CMK (cell line): ENCODE measurements at places on chromosomes 6 and 20.
A peak's percentile ranks its signal among the peaks of the same experiment; 100 is the strongest.

GRCh38 chr6:129672341-129672682 lies 37.7 kb downstream of the ARHGAP18 start:
- DNase-seq: no peak

DNA sequence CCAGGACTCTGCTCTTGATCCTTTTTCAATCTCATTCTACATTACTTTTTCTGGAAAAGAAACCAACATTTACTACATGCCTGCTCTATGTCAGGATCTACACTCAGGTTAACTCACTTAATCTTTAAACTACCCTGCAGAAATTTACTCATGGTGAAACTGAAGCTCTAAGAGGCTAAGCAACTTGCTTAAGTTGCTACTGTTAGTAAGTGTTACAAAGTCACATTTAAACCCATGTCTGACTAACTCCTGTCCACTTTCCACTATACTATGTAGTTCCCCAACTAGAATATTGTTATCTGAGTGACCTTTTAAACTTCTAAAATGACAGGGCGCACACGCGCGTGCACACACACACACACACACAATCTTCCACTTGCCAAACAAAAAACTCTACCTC lies 5.0 kb downstream of the CEP162 start:
- DNase-seq: no peak

- no peak for DNase-seq
Measured at GRCh38 chr6:155330922-155331321, 16.6 kb upstream of the TFB1M start.

DNA sequence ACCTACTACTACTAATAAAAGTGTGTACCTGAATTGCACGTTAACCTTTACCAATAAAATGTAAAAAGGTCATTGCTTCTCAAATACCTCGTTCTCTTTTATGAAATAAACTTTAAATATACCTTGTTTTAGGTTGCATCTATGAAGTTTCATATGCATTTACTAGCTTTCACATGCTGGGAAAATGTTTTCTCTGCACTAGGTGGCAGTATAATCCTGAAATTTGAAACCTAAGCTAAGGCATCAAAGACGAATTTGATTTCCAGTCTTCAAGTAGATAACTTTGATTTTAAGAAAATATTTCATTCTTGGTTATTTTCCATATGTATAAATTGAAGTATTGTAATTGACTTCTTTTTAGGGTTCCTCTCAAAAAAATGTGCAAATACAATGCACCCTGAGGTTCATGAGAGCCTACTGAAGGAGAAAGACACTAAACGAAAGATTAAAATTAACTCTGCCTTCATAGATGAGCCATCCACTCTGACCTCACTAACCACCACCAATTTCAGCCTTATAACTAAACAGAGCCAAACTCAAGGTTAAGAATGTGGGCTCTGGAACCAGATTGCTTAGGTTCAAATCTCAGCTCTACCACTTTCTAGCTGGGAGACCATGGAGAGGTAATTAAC lies 7.3 kb upstream of the COL9A1 start:
- no peak for DNase-seq

GRCh38 chr6:135994857-135995544 lies 143.5 kb downstream of the PDE7B start:
- DNase-seq: no peak

- DNase-seq: no peak
Measured at GRCh38 chr6:42963179-42963854, 2.8 kb downstream of the GNMT start.

DNA sequence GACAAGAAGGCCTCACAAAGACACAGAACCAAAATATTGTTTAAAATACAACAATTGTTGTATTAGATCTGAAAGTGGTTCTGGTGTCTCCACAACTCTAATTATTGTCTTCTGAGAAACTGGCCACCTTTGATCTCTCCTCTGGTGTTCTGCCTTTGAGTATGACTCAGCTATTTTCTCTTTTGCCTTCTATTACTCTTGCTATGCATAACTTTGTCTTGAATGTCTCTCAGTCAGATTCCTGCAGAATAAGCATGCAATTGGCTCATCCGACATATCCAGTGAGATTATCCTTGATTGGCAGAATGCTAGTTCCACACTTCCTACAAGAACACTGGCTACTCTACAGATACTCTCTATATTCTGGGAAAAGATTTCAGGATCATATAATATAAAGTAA lies 14.3 kb upstream of the EPM2A start:
- DNase-seq: no peak

DNA sequence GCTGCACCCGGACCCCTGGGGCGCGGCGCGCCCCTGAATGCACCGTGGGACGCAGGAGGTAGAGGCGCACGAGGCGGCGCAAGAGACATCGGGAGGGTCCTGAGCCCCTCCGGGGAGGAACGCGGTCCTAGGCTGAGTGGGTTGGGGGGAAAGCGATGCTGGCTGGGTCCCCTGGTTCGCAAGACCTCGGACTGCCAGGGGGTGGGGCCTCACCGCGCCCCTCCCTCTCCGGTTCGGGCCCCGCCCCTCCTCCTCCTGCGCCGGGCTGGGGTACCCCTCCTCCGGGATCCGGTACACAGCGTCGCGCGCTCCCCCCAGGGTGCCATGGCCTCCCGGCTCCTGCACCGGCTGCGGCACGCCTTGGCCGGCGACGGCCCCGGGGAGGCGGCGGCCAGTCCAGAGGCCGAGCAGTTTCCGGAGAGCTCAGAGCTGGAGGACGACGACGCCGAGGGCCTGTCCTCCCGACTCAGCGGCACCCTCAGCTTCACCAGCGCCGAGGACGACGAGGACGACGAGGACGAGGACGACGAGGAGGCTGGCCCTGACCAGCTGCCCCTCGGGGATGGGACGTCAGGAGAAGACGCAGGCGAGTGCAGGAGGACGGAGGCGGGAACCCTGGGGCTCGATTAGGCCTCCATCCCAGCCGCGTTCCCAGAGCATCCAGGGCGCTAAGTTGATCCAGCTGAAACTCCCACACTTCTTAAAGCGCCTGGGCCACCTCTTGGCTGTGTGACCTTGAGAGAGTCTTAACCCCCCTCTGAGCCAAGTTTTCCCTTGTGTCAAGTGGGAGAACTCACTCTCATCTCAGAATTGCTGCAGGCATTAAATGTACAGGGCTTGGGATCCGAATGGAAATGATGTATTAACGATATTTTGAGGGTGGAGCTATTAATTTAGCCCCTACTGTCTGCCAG lies 541 bp downstream of the SNX21 start:
- no peak for DNase-seq

DNA sequence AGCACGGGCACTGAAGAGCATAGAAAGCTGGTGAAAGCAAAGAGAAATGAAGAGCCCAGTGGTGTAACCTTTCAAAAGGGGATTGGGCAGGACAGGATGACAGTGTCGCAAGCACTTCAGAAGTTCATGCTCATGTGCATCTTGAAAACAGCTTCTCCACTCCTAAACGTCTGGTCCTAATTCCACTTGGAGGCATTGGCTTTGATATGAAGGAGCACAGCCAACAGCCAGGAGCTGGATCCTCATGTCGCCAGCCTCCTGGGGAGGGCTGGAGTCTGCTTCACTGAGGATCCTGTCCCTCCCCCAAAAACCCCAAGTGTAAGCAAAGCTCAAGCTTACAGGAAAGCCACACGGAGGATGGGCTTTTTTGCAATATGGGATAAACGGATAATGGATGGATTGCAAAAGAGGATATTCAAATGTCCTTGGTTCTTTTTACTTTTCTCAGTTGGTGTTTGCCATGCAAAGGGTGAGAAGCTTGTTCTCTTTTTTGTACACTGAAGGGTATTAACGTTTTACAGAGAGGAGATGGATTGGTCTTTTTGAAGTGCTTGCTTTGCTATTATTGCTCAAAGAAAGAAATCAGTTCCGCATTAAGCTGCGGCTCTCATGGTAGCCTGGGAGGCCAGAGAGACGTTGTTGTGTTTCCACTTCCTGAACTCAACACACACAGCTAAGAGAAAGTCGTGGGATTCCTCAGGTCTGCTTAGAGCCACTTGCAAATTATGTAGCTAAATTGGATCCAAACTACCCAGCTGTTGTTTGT lies 92.2 kb downstream of the SIM1 start:
- no peak for DNase-seq

GRCh38 chr6:39818695-39819094 lies 26.5 kb downstream of the DAAM2 start:
- DNase-seq: no peak

DNA sequence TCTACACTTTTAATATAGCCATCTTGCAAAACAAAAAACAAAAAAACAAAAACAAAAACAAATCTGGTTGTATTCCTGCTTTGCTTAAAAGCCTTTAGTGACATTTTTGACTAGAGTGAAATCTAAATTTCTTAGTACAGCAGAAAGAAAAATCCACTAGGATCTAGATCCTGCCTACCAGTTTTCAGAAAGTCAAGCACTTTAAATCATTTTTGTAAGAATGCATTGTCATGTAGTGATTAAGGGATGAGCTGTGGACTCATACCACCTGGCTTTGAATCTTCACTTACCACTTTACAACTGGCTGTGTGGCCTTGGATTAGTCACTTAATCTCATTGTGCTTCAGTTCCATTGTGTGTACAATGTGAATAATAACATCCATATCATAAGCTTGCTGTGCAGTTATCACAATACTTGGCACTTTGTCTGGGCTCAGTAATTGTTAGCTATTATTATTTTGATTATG lies 4.0 kb downstream of the MKKS start:
- no peak for DNase-seq

DNA sequence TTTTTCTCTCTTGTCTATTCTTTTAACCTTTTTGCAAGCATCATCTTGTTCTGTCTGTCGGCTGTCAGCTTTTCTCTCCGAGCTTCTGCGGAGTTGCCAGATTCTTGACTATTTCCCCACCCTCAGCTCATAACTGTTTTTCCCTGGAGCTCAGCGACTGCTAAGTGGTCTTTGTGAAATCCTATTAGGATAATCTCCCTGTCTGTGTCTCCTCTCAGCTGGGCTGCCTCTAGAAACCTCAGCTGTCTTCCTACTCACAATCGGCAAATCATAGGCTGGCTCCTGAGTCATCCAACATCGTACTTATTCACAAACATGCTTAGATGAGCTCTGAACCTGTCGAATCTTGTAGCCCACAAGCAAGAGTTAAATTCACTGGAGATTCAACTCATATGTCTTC lies 332.3 kb downstream of the PTPRT start:
- DNase-seq: no peak

DNA sequence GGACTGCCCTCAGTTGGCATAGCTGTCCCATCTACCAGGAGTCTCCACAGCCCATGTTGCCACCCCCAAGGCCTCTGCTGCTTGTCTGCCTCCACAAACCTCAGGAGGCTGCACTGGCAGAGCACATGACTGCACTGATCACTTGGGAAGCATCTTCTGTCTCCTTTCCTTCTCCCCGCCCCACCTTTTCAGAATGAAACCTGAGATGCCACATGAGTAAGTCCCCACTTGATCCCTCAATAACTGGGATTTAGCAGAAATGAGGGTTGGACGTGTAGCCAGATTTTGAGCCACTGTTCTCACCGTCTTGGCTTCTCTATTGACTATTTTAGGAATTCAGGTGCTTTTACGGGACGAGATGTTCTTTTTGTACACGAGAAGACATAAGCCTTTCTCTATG lies 328.4 kb downstream of the CDC5L start:
- no peak for DNase-seq

GRCh38 chr6:157107915-157108651 lies 215.2 kb downstream of the TMEM242 start:
- no peak for DNase-seq

DNA sequence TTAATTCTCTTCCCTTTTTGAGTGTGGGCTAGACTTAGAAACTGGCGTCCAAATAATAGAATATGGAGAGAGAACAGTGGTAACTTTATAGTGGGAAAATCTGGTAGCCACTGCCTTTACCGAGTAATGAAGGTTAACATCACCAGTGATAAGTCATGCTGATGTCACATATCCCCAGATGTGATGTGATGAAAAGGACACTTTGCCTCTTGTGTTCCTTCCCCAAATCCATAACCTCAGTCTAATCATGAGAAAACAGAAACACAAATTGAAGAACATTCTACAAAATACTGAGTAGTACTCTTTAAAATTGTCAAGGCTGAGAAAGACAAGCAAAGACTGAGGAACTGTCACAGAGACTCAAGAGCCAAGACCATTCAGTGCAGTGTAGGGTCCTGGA lies 17.8 kb downstream of the ANKS1A start:
- DNase-seq: no peak

DNA sequence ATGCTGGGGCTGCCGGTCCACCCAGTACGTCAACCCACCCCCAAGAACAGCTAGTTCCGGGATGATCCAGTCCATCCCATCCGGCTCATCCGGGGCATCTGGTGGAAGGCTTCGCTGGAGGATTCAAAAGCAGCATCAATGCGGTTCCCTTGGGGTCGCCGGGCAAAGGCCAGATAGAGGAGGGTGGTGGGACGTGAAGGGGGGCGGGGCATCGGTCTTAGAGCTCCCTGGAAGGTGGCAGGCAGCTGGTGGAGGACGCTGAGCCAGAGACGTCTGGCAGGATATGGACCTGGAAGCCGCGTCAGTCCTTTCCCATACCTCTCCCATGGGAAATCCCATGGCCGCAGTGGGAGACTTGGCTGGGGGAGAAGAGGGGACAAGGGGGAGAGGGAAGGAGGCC lies 1500.8 kb upstream of the DEFB115 start:
- no peak for DNase-seq

GRCh38 chr20:43389211-43389610 lies 68.5 kb upstream of the SRSF6 start:
- no peak for DNase-seq

DNA sequence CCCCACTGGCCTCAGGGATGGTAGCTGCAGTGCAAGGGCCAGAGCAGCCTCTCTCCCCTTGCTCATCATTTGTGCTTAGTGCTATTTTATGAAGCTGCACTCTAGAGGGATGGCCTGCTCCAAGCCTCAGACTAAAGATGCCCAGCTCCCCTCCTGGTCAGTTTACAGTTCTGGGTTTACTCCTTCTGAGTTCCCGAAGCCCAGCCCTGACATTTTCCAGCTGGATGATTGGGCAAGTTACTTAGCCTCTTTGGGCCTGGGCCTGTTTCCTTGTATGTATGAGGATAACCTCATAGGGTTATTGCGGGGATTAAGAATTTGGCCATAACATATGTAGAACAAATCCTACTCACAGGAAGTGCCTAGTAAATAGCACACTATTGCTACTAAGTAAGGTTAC lies 31.8 kb upstream of the EMILIN3 start:
- no peak for DNase-seq

- peak; percentile 95 for DNase-seq
Measured at GRCh38 chr20:9140162-9140760, 71.4 kb downstream of the PLCB4 start.

DNA sequence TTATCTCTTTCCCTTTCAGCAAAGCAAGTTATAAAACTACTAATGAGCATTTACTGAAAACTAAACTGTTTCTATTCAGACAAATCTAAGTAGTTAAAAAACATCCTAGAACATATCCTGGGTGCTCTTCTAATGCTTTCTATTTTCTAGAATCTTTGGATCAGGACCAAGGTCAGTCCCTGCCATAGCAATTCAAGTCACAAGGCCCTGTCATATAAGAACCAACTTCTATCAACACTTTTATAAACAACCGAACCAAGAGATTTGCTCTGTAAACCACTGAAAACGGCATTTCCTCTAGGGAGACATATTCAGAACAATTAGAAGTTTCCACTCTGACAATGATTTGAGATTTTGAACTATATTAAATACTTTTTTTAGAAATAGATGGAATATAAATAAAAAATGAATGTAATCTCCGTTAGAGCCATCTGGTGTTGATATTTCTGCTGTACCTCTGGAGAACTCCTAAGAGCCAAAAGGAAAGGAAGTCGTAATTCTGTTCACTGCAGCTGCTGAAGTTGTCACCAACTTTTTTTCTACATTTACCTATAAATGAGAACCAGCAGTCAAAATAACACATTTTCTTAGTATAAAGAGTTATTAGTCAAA lies 51.4 kb upstream of the LGSN start:
- DNase-seq: no peak
